NCI-H2171 treated with DMSO at 0.1 percent for 48 hours (cell line): ENCODE measurements at places on chromosomes 13 and 19.
A peak's percentile ranks its signal among the peaks of the same experiment; 100 is the strongest.

DNA sequence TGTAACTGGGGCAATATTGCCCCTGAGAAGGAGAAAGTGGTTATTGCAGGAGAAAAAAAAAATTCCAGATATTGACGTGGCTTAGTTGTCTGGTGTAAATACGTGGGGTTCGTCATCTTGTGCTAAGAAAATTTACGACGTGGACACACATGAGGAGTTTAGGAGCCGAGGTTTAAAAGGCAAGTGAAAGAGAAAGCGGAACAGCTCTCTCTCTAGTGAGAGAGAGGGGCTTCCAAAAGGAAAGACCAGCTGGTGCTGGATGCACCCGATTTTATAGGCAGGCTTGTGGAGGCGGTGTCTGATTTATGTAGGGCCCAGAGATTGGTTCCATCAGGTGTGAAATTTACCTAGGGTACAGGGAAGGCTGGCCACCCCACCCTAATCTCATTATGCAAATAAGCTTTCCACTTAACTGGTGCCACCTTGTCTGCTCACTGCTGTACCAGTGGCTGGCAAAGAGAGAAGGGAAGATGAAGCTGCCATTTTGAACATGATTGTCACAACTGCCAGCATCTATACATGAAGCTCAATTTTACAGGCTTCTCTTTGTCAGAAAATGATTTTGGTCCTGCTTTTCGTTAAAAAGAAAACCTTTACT, 845.1 kb downstream of the DACH1 start:
- DNase-seq = peak; percentile 28

DNA sequence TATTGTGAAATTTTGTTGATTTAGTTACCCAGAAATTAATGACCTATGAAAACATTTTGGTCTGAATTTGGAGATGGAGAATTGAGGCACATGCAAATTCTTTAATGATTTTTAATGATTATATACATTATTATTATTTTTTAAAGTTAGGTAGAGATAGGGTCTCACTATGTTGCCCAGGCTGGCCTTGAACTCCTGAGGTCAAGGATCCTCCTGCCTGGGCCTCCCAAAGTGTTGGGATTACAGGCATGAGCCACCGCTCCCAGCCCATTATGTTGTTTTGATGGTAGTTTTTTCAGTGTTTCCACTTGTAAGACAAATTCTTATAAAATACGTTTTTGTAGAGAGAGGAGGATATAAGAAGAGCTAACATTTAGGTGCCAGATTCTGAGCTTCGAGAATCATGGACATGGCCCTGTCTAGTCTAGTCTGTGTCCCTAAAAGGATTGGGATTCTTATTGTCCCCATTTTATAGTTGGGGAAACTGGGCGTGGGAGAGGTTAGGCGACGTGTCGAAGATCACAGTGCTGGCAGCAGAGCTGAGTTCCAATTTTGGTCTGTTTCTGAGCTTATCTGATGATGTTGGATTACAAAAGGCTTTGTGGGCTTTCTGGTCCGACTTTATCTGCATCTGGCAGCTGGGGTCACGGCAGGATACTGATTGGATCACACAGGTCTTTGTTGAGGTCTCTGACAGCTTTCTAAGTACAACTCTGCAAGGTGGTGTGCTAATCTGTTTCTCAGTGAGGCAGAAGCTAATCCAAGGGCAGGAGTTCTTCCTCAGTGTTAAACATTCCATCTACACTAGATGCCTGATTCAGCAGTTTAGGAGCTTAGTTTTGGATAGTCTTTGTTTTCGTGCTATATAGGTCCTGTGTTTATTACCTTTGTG, 7.5 kb upstream of the WDR88 start:
- no peak for DNase-seq

GRCh38 chr13:40402931-40403431, 263.5 kb downstream of the FOXO1 start:
- DNase-seq = no peak

DNA sequence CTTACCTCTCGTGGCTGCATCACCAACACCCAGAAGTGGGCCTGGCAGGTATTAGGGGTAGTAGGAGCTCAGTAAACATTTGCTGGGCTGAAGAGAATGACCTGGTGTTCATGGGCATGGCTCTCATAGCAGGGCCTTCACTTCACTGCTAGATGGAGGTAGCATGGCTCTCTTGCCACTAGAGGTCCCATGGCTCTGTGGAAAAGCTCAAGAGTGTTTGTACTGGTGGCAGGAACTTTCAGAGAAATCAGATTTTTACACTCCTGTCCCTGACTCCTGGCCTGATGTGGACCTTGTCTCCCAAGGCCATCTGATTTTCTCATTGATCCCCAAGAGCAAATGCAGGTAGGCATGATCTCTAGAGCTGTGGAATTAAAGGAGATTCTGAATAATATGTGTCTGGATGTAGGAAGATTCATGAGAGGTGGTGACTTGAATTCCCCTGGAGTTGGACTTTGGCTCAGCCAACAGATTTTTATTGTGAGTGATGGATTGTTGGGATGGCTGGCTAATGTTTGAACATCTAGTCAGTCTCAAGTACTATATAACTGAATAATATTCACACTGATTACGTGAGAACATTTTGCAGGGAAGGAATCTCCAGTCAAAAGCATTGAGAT, 5.7 kb downstream of the ZNF574 start:
- DNase-seq = peak; percentile 16

DNA sequence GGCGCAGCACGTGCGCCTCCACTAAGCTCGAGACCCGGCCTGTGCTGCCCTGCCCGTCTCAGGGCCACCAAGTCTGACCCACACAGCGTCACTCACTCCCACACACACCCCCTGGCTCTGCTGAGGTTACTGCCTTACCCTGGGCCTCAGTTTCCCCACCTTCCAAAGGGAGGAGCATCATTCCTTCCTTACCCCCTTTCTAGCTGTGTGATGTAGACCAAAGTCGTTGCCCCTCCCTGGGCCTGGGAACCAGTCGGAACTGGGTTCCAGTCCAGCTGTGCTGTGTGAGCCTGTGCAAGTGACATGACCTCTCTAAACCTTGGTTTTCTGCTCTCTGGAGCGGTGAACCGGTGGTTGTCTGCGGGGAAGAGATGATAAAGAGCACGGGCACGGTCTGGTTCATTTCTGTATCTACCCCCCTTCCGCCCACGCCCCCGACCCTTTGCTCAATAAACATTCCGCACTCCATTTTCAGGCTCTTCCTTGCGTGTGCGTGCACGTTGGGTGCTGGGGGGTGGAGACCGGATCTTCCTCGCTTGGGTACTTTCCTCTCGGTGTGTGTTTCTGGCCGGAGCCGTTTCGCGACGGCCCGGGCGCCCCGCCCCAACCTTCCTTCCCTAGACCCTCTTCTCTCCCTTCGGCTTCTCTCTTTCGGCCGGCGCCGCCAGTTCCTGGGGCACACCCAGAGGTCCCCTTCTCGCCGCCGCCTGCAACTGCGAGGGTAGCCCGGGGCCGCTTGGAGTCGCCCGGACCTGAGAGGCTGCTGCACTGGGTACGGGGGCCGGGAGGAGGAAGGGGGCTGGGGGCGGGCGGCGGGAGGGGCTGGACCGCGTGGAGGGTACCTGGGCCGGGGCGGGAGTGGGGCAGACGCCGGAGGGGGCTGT, at the start of gene ZNF581:
Gene ZNF581, plus strand, starts transcription at position 647 of the 884 bp plus-strand sequence. CDS start 923 bp downstream, outside the sequence.
- peak; percentile 85 for DNase-seq

DNA sequence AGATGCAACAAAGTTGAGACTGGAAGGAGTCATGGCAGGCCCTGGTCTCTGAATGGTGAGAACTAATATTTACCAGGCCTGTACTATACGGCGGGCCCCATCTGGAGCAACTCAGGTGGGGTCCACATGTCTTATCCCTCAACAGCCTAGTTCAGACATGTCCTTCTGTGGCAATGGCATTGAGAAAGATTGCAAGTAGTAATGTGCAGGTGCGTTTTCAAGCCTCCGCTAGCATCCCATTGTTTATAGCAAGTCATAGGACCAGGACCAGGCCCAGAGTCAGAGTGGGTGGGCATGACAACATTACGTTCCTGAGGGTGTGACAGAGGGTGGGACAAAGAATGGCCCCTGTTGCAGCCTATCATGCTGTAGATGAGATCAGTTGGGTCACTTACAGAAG, 541.1 kb downstream of the EFNB2 start:
- DNase-seq = no peak

DNA sequence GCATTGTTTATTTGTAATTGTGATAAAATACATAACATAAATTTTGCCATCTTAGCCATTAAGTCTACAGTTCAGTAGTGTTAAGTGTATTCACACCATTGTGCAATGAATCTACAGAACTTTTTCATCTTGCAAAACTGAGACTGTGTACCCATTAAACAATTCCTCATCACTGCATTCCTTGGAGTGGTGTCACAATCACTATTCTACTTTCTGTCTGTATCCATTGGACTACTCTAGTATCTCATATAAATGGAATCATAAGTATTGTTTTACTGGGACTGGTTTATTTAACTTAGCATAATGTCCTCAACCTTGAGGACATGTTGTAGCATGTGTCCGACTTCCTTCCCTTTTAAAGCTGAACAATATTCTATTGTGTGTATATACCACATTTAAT, 36.8 kb downstream of the UFM1 start:
- DNase-seq = no peak

GRCh38 chr19:33449799-33450198, 71.8 kb downstream of the PEPD start:
- no peak for DNase-seq

DNA sequence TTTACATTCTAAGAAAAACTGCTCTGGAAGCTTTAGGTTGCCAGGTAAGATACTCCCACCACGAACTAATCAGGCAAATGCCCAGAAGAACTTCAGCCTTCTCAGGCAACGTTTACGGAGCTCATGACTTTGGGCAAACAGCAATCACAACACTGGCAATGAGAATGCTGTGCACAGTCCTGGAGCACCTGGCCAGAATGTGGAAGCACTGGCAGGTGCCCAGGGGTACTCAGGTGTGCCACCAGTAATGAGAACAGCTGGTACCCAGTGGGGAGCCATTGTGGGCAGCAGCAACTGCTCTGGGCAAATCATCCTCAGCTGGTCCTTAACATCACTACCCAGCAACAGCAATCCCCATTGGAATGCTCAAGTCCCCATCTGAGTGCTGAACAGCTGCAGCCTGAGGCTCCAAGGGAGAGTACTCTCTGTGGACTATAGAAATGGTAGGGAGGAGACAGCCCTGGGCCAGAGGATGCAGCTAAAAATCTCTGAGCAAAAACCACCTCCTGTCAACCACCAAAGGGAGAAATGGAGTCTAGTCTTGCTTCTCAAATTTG, 210.0 kb downstream of the FOXO1 start:
- peak; percentile 81 for DNase-seq

DNA sequence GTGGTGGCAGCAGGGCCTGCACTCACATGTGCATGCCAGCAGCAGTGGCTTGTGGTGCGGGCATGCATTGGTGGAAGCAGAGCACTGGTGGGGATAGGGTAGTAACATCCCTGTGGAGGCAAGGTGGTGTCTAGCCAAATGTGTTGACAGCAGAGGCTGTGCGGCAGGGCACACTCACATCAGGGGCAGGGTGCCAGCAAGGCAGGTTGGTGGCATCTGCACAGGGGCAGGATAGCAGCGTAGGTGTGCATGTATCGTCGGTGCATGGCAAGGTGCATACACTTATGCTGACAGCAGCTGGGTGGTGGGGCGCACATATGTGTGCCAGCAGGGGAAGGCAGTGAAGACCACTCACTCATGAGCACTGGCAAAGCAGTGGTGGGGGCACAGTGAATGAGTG, 211.5 kb upstream of the CSNK1A1L start:
- no peak for DNase-seq
